ENCODE measurements at places on chromosomes 7 and 10.

DNA sequence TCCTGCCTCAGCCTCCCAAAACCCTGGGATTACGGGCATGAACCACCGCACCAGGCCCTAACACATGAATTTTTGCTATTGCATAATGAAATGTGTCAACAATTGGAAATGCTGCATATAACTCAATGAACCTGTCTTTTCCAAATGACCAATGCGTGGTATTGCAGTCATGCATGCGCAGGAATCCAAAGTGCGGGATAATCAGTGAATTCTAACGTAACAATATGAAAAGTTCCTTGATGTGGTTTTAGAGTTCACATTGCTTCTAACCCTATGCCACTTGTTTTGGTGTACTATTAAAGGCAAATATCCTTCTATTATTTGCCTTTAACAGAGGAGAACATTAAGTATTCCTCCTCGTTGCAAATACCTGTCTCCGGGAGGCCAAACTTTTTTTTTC lies 10.5 kb downstream of the TDRD1 start:
- DNase-seq = no peak

DNA sequence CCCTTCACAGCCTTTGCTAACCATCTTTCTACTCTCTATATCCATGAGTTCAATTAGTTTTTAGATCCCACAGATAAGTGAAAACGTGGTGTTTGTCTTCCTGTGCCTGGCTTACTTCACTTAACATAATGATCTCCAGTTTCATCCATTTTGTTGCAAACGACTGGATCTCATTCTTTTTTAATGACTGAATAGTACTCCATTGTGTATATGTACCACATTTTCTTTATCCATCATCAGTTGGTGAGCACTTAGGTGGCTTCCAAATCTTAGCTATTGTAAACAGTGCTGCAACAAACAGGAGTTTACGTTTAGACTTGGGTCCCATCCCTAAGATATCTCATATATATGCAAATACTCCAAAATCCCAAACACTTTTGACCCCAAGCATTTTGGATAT lies 9.1 kb downstream of the CDC123 start:
- DNase-seq = no peak

DNA sequence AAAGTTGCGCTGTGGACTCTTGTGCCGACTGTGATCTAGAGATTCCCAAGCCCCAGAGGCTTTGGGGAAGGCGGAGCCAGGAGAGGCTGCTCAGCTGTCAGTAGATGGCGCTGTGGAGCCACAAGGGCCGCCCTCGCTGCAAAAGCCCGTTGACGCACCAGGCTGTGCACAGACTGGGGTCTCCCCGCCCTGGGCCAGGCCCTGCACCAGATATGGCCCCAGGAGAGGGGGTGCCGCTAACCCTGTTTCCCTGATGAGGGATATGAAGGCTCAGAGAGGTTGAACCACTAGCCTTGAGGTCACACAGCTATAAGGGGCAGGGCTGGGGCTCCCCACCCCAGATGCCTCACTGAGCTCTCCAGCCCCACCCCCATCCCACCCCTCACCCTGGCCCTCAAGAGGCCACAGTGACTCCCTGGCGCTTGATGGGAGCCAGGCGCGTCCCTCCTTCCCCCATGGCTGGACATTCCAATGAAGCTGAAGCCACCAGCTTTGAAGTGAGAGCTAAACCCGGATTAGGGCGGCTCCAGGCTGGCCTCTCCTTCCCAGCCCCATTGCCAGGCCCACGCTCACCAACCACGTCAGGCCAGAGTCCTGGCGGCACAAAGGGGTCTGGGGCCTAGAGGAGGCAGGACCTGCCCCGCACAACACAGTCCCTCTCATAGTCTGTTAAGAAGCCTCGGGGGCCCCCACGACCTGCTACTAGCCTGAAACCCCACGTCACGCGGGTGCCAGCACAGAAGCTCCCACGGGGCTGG lies 26.4 kb downstream of the MYL10 start:
- DNase-seq = peak; percentile 68

DNA sequence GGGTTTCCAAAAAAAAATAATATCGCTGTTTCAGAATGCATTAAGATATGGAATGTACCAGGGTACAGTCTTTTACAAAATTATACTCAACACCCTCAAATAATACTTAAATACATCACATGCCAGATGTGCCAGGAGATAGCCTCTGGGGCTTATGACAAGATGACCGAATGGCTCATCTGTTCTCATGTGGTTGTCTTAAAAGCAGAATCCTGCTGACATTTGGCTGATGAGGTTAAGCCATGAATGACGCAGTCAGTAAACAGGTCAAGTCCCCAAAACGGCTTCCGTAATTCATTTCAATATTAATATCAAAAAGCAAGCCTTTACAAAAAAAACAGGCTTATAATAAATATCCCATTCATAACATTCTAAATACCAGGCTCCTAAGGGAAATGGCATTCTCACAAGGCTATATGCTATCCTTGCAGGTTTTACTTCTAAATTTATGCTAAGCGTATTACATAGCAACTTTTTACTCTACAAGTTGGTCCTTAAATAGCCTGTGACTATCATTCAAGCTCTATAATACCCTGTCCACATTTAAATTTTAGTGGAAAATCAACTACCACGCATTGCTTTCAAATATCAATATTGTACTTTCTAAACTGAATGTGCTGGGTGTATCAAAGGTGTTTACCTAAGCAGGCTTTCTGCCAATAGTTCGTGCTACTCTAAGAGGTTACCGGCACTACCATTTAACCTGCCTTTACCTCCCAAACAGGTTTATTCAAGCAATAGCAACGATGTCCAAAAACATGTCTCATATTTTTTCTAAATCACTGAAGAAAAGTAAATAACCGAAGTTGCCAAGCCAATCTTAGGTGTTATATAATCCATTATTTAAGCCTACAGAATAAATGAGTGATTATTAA lies 15.6 kb downstream of the SMURF1 start:
- no peak for DNase-seq

- no peak for DNase-seq
Measured at GRCh38 chr7:121570365-121570764, 174.3 kb upstream of the FAM3C start.
